ENCODE measurements at places on chromosomes 1 and 21. TPM values are rescaled to one million over a fixed set of nuclear protein-coding genes. Genes with fewer than 3 reads are reported as not detected.

CLCNKA gene
- 15.8 TPM for polyA plus RNA-seq

- DNase-seq = no peak
Observed at GRCh38 chr21:43624339-43624738, 34.9 kb downstream of the HSF2BP start.

DNA sequence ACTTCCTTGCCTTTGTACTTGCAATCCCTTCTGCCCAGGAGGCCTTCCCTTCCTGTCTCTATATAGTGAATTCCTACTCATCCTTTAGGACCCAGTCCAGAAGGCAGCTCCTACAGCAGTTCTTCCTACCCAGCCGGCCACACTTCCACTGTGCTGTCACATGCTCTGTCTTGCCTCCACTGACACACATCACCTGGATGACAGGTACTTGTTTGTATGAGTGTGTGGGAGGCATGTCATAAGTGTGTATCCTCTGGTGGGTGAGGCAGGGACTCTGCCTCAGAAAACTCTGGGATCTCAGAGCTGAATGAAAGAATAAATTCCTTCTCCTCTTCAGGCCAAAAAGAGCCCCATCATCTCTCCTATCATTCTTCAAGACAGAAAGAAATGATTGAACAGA lies 5.1 kb upstream of the OSCP1 start:
- no peak for DNase-seq

NPHS2 gene
- polyA plus RNA-seq = 505 TPM

DNA sequence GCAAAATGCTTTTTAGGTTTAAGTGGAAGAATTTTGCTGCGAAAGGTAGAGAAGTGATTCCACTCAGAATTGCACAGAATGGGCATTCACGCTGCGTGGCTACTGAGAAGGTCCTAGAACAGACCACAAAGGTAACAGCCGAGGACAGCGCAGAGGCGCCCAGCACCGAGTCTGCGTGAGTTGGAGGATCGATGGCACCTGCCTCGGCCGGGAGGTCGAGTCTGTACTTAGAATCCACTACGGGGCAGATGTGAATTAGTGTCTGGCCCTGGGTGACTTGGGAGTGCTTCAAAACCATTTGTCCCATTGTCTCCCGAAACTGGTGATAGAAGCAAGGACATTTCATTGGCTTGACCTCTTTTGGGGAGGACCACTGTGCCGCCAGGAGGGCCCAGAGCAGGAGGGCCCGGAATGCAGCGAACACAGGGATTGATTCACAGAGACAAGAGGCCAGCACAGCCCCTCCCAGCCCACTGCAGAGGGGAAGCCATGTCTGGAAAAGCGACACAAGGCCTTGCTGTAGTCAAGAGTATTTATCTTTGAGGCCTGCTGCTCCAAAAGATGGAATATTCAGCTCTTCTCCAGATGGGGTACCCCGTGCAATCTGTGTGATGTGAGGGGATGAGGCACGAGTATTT lies 35.0 kb upstream of the TTC34 start:
- DNase-seq = no peak

GRCh38 chr21:38306433-38307141 lies 49.8 kb downstream of the KCNJ15 start:
- no peak for DNase-seq

GRCh38 chr1:116006486-116006964 lies 30.2 kb downstream of the SLC22A15 start:
- DNase-seq = no peak

DNA sequence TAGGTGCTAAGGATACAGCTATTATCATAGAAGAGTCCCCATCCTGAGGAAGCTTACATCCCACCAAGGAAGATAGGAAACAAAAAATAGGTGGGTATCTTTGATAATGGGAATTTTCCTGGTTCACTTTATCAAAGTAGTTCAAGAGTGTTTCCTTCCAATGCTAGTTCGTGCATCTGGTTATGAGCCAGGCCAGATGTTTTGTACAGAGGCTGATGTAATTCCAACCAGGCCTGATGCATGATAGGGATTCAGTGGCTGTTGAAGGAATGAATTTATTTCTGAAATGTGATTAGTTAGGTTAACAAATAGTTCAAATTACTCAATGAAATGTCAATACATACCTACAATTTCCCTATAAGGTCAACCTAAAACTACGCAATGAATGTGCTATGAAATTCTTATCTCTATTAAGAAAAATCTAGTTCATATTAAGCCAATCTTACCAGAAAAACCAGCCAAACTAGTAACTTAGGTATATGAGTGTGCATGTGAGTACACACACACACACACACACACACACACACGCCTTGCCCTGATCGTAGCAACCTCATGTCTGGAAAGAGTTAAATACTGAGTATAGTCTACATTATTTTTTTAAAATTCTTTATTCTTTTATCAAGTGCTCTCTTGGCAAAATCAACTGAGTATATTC lies 9.5 kb upstream of the ZBTB18 start:
- DNase-seq = no peak

PADI1 gene
- polyA plus RNA-seq = not detected
